Ovary (tissue), 10 donors: ENCODE measurements at places on chromosomes 6 and 20. TPM values are rescaled to one million over a fixed set of nuclear protein-coding genes. Genes with fewer than 3 reads are reported as not detected.

DNA sequence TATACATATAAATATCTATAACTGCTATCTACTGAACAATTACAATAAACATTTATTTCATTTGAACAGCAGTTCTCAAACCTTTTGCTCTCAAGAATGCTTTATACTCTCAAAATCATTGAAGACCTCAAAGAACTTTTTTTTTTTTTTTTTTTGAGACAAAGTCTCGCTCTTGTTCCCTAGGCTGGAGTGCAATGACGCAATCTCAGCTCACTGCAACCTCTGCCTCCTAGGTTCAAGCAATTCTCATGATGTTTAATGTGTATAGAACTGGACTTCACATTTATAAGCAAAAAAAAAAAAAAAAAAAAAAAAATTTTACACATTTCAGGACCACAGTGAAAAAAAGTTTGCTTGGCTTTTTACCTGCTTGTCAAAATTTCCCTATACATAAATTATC, 11.7 kb downstream of the UBE2V1 start:
- peaks cover 2% of the 10 kb centered on the region for H3K4me1 ChIP-seq
- DNase-seq, result no peak
- H3K36me3 ChIP-seq, result no peaks in the 10 kb centered on the region
- H3K4me3 ChIP-seq, result no peak overlapping the region
- no peak overlapping the region for H3K27ac ChIP-seq

DNA sequence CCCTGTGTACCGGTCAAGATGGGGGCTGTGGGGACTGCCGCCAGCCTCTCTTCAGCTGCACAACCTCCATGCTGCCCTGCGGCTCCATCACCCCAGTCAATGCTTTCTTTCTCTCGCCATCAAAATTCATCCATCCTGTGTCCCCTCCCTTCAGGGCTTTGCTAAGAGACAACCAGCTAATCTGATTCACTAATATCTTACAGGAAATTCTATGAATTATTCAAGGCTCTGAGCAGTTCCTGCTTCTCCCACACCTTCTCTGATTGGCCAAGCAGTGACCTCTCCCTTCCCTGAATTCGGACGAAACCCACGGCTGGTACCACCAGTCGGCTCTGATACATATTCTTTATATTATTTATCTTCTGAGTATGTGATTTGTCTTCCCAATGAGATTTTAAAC, 13.8 kb downstream of the ITPR3 start:
- H3K4me3 ChIP-seq, result no peak overlapping the region
- DNase-seq, result no peak
- no peaks in the 10 kb centered on the region for H3K36me3 ChIP-seq
- peaks cover 5% of the 10 kb centered on the region for H3K4me1 ChIP-seq

- no peaks in the 10 kb centered on the region for H3K36me3 ChIP-seq
- H3K4me1 ChIP-seq, result no peaks in the 10 kb centered on the region
- no peak overlapping the region for H3K4me3 ChIP-seq
These were observed 38.8 kb upstream of the SLA2 start for GRCh38 chr20:36684747-36685146.

DNA sequence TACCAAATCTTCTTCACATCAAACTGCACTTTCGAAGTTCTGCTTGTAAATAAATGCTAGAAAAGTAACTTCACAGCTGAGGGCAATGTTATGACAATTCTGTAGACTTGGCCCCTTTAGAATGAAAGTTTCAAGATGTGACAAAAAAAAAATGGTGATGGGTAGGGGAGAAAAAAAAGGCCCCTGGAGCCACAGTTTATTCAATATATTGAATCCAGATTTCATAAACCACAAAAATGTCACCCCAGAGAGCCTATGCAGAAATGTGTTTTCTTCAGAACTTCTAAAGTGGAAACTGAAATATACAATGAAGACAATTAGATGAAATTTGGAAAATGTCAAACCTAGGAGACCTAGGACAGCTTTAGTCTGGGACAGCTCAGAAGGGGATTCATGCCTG, 143.1 kb downstream of the EDN3 start:
- H3K27ac ChIP-seq, result no peak overlapping the region
- H3K4me3 ChIP-seq, result no peak overlapping the region
- H3K36me3 ChIP-seq, result no peaks in the 10 kb centered on the region
- H3K27me3 ChIP-seq, result no peaks in the 10 kb centered on the region

TTLL9 gene
- 0.25 TPM for total RNA-seq

- no peak for DNase-seq
- H3K36me3 ChIP-seq, result no peaks in the 10 kb centered on the region
- H3K4me1 ChIP-seq, result peaks cover 2% of the 10 kb centered on the region
- H3K27me3 ChIP-seq, result no peaks in the 10 kb centered on the region
- H3K4me3 ChIP-seq, result no peak overlapping the region
These were observed 124.7 kb downstream of the HFE start for GRCh38 chr6:26211963-26212362.

TUBB1 gene
- total RNA-seq, result 0.12 TPM

LSM2 gene
- total RNA-seq, result 47.5 TPM

- no peak for DNase-seq
- H3K27me3 ChIP-seq, result no peaks in the 10 kb centered on the region
- H3K36me3 ChIP-seq, result no peaks in the 10 kb centered on the region
- no peak overlapping the region for H3K4me3 ChIP-seq
- H3K27ac ChIP-seq, result no peak overlapping the region
These were observed 41.3 kb upstream of the SNAP25 start for GRCh38 chr20:10177326-10177725.

DEF6 gene
- 2.8 TPM for total RNA-seq

DNA sequence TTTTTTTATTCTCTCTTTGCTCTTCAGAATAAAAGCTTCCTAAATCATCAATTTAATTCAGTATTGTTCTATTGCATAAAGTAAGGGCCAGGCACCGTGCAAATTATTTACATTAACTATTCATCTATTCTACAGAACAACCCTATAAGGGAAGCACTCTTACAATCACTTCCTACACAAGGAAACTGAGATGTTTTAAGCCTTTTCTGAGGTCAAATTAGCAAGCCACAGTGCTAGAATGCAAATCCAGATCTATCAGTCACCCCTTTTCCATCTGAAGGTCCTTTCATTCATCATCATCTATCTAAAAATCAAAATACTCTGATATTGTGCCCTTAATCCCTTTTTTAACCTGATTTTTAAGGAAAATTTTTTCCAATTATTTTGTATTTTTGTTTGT, 31.2 kb downstream of the FRK start:
- no peaks in the 10 kb centered on the region for H3K27me3 ChIP-seq
- no peak for DNase-seq
- H3K27ac ChIP-seq, result no peak overlapping the region
- H3K4me1 ChIP-seq, result peaks cover 6% of the 10 kb centered on the region
- H3K4me3 ChIP-seq, result no peak overlapping the region
- H3K36me3 ChIP-seq, result no peaks in the 10 kb centered on the region

GRCh38 chr20:53926428-53927028, 143.9 kb downstream of the BCAS1 start:
- DNase-seq, result no peak
- no peak overlapping the region for H3K27ac ChIP-seq
- no peaks in the 10 kb centered on the region for H3K4me1 ChIP-seq
- H3K36me3 ChIP-seq, result no peaks in the 10 kb centered on the region
- no peaks in the 10 kb centered on the region for H3K27me3 ChIP-seq
- no peak overlapping the region for H3K4me3 ChIP-seq

GRCh38 chr6:145312481-145312880, 422.8 kb downstream of the EPM2A start:
- no peak overlapping the region for H3K27ac ChIP-seq
- no peak overlapping the region for H3K4me3 ChIP-seq
- H3K36me3 ChIP-seq, result no peaks in the 10 kb centered on the region
- no peaks in the 10 kb centered on the region for H3K27me3 ChIP-seq

DNA sequence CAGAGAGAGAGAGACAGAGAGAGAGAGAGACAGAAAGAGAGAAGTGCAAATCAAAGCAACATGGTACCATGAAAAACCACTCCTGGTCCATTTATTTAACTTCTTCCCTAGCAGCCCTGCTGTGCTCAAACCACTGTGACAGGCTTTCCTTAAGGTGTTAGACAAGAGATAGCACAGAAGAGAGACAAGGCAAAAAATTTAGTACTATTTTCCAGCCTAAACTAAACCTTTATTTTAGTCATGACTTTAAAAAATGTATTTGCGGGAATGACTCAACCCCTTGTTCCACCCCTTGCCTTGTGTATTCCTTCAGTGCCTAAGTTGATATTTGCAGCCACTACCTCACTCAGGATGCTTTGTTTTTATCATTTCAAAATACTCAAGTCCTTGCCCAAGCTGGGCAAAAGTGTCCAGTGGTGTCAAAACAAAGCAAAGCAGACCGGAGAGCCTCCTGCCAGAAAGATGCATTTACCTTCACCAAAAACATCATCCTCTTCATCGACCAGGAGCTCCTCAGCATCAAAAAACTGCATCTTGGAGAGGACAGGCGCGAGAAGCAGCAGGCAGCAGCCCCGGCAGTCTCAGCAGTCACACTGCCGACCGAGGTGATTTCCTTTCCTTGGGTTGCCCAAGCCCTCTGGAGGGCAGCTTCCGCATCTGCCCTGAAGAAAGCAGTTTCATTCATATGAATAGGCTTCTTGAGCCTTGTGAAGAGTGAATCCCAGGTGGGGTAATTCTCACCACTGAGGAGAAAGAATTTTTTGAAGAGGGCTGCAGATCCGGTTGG, at the start of gene RIPOR2:
Gene RIPOR2, minus strand, starts transcription at position 595 of the 787 bp plus-strand sequence. Its CDS starts 62 bp downstream, at position 533.
- DNase-seq, result no peak
- no peaks in the 10 kb centered on the region for H3K4me1 ChIP-seq
- H3K27ac ChIP-seq, result no peak within 1 kb of the TSS
- no peak within 1 kb of the TSS for H3K4me3 ChIP-seq
- no peaks in the 10 kb centered on the region for H3K27me3 ChIP-seq
- H3K36me3 ChIP-seq, result no peaks in the 10 kb centered on the region

FAM209A gene
- total RNA-seq, result not detected

DNA sequence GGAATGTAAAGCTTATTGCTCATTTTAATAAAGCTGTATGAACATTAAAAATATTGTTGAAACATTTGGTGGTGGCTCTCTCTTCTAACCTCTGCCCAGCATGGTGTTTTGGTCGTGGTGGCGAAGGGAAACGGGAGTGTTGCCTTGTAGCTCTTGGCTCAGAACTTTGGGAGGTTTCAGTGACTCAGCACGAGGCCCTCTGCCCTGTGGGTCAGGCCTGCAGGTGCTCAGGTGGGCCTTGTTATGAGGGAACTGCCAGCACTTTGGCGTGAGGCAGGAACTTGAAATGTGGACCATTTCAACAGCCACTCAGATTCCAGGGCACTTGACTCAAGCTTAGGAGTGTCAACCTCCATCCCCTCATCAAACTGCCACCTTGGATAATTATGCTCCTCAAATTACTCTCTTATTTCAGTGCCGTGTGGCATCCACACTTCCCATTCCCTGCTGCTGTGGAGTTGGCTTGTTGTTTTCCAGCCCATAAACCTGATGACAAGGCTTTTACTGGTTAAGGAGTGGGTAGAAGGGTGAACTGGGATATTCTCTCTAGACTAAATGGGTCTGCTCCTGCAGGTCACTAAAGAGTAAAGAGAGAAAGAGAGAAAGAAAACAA, 36.3 kb downstream of the PRDM1 start:
- DNase-seq, result no peak
- no peaks in the 10 kb centered on the region for H3K36me3 ChIP-seq
- H3K4me3 ChIP-seq, result no peak overlapping the region
- no peaks in the 10 kb centered on the region for H3K27me3 ChIP-seq
- no peaks in the 10 kb centered on the region for H3K4me1 ChIP-seq

DNA sequence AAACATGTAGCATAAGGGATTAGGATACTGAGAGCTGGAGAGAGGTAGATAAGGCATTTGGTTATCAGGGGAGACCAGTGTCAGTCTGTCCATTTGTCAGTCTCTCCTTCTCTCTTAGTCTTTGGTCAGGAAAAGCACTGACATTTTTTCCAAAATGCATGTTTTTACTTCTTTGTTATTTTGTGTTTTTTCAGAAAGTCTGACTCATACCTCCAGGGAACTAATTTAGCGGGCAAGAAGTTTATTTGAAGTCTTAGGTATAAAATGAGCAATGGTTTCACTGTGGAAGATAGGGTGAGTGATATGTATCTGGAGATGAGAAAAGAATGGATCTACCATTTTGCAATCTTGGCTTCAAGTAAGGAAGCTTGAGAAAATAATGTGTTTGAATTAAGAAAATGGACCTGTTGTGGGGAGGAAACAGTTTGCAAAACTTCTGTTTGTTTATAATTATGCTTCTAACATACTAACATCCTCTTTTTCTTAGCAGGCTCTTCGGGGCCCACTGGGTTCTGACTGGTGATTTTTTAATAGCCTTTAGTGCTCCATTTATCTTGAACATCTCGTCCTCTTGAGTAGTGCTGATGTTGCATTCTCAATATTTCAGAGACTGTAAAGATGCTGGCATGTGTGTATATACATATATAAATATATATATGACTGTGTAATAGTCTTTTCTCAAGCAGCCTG, 66.9 kb upstream of the FABP7 start:
- no peaks in the 10 kb centered on the region for H3K27me3 ChIP-seq
- H3K27ac ChIP-seq, result no peak overlapping the region
- H3K4me1 ChIP-seq, result no peaks in the 10 kb centered on the region
- DNase-seq, result no peak

GSTA3 gene
- not detected for total RNA-seq

KATNA1 gene
- 19.0 TPM for total RNA-seq

- no peaks in the 10 kb centered on the region for H3K27me3 ChIP-seq
- H3K4me1 ChIP-seq, result no peaks in the 10 kb centered on the region
- no peak overlapping the region for H3K27ac ChIP-seq
These were observed 7.5 kb downstream of the FERMT1 start for GRCh38 chr20:6115221-6115895.

DNA sequence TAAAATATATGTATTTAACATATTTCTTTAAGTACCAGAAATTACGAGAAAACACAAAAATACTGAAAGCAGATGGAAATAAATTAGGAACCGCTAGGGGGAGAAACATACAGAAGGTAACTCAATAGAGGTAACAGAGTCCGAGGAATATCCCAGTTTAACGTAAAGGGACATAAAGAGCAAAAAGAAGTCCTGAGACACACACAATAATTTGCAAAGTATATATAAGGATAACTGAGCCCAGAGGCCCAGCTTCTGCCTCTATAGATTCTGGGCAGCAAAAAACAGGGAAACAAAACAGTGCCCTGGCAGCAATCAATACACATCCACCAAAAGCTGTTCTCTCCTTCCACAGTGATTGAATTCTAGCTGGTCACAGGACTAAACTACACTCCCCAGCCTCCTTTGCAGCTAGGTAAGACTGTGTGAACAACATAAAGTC, 15.1 kb downstream of the TBC1D32 start:
- DNase-seq, result no peak
- no peaks in the 10 kb centered on the region for H3K4me1 ChIP-seq
- H3K27me3 ChIP-seq, result no peaks in the 10 kb centered on the region

PRSS16 gene
- 16.9 TPM for total RNA-seq

GRCh38 chr6:28742668-28743270, 181.0 kb downstream of the TRIM27 start:
- H3K4me1 ChIP-seq, result no peaks in the 10 kb centered on the region
- no peaks in the 10 kb centered on the region for H3K36me3 ChIP-seq
- no peak overlapping the region for H3K27ac ChIP-seq
- H3K27me3 ChIP-seq, result no peaks in the 10 kb centered on the region

ERVFRD-1 gene
- total RNA-seq, result not detected

TCF21 gene
- total RNA-seq, result 34.1 TPM

- no peak for DNase-seq
- H3K27me3 ChIP-seq, result no peaks in the 10 kb centered on the region
- no peaks in the 10 kb centered on the region for H3K4me1 ChIP-seq
- no peaks in the 10 kb centered on the region for H3K36me3 ChIP-seq
- H3K4me3 ChIP-seq, result no peak overlapping the region
These were observed 27.6 kb downstream of the HCK start for GRCh38 chr20:32079655-32080109.

- no peak overlapping the region for H3K27ac ChIP-seq
- no peaks in the 10 kb centered on the region for H3K27me3 ChIP-seq
- no peaks in the 10 kb centered on the region for H3K36me3 ChIP-seq
- DNase-seq, result no peak
These were observed 71.0 kb upstream of the SAMD3 start for GRCh38 chr6:130293800-130294199.
